ELR (cell line): ENCODE measurements at places on chromosomes 3 and 15.

DNA sequence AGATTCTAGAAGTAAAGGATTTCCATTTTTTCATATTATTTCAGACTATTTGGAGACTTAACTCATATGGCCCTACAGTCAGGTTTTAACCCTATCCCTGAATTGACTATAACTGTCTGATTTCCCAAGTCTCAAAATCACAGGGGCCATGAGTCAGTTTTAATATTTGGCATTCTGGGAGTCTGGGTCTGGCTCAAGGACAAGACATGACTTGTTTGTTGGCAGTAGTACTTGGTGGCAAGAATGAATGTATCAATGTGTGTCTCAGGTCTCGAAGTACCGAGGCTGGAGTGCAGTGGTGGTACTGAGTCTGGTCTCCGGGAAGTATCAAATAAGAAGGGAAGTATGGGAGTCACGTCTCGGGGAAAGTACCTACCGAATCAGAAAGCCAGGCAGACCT lies 10.8 kb downstream of the UMPS start:
- DNase-seq = no peak

DNA sequence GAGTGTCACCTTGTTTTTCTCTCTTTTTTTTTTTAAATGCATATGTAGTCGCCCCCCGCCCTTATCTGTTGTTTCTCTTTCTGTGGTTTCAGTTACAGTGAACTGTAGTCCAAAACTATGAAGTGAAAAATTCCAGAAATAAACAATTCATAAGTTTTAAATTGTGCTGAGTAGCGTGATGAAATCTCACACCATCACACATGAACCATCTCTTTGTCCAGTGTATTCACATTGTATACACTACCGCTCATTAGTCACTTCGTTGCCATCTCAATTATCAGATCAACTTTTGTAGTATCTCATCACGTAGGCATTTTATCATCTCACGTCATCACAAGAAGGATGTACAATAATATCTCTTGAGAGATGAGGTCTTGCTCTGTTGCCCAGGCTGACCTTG lies 62.5 kb upstream of the MLF1 start:
- DNase-seq = peak; percentile 83

DNA sequence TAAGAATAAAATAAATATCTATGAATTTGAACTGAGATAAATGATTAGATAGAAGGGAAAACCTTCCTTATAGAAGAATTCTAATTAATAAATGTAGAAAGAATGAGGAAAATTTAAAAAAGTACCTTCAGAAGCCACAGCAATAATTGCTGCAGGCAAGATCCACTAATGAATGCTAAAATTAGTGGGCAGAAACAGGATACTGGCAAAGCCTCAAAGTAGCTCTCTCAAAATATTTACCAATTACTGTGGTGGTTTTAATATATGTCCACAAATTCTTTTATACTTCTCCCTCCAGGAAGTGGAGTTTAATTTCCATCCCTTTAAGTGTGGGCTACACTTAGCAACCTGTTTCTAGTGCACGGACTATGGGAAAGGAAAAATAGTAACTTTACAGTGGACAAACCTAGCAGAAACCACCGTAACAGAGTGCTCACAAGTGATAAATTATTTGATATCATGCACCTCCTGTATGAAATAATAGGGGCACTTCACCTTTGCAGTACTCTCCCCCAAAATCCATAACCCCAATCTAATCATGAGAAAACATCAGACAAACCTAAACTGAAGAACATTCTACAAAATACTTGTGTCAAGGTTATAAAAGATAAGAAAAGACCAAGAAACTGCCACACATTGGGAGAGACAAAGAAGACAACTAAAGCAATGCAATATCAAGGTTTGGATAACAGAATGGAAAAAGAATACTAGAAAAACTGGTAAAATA lies 6.8 kb downstream of the PEAK1 start:
- DNase-seq = no peak

DNA sequence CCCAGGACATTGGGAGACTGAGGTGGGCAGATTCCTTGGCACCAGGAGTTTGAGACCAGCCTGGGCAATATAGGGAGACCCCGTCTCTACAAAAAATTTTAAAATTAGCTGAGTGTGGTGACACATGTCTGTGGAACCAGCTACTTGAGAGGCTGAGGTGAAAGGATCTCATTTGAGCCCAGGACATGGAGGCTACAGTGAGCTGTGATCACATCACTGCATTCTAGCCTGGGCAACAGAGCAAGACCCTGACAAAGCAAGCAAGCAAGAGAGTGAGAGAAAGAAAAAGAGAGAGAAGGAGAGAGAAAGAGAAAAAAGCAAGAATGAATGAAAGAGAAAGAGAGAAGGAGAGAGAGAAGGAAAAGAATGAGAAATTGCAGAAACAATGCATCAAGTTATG lies 52.1 kb upstream of the CSPG5 start:
- no peak for DNase-seq

GRCh38 chr15:75468913-75469598 lies 17.6 kb upstream of the SIN3A start:
- DNase-seq = no peak

DNA sequence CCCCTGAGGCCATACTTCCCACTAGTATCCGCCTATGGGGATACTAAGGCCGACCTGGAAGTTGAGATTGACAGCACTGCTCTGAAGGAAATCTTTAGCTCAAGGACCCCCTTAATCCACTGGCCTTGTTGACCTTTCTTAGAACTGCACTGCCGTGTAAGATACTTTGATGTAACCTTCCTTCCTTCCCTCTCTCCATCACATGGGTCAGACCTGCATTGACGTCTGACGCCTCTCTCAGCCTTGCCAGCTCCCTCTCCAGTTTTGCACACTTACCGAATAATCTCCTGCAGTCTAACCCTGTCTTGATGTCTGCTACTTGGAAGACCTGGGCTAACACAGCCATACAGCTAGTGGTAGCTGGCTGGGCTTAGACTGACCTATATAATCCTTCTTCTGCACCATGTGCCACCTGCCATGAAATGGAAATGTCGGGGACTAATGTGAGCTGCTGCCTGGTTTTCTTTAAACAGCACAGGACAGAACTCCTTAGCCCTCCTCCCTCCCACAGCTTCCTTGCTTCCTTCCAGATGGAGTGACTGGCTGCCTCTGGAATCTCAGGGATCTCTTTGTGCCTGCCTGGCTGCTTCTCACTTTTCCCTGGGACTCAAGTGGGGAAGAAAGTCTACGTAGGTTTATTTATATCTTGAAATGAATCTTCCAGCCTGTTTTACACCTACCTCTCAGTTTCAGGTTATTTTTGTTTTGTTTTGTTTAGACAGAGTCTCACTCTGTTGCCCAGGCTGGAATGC lies 39.2 kb upstream of the HERC1 start:
- peak; percentile 29 for DNase-seq

DNA sequence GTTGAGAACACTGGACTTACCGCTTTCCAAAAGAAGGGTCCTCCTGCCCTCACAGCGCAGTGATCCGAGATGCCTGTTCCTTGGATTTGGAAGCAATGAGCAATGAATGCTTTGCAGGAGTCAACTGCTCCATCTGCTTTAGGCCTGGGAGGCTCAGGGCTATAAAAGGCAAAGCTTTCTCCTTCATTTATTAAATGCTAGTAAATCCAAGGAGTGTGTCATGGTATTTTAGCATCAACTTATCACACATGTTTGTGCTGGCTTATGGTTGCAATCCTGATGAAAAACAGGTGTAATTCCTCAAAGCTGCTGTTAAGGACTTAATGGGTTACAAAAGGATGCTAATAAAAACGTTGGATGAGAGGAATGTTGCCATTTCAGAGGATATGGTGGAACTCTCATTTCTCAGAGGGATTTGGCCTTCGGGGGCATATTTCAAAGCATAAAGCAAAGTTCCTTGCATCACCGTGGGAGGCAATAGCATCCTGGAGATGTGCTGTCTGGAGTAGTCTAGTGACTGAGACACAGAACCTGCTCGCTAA lies 158.5 kb upstream of the TPM1 start:
- DNase-seq = no peak

GRCh38 chr15:73851689-73852088 lies 21.7 kb upstream of the TBC1D21 start:
- peak; percentile 68 for DNase-seq

- DNase-seq = peak; percentile 28
Observed at GRCh38 chr3:18062657-18063025, 320.2 kb upstream of the TBC1D5 start.

DNA sequence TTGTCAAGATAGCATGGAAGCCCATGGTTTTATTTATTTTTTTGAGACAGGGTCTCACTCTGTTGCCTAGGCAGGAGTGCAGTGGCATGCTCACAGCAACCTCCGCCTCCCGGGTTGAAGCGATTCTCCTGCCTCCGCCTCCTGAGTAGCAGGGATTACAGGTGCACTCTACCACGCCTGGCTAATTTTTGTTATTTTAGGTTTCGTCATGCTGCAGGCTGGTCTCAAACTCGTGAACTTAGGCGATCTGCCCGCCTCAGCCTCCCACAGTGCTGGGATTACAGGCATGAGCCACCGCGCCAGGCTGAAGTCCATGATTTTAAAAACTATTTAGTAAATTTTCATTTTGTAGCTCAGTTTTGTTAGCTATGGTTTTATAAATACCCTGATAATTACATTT lies 2.7 kb upstream of the ACTR8 start:
- no peak for DNase-seq
